ENCODE measurements at places on chromosomes 7 and 10. TPM values are rescaled to one million over a fixed set of nuclear protein-coding genes. Genes with fewer than 3 reads are reported as not detected.

C10orf71 gene
- not detected for total RNA-seq

GPR26 gene
- total RNA-seq: not detected

UNC5B gene
- 9.8 TPM for total RNA-seq

DCLRE1C gene
- total RNA-seq: 11.4 TPM

TEX36 gene
- total RNA-seq: not detected

TUBB8 gene
- total RNA-seq: not detected

MYOZ1 gene
- not detected for total RNA-seq

CYP26C1 gene
- 2.5 TPM for total RNA-seq

TMEM176A gene
- not detected for total RNA-seq

POU6F2 gene
- not detected for total RNA-seq

GTF2IRD1 gene
- total RNA-seq: 12.4 TPM

C10orf143 gene
- 1.6 TPM for total RNA-seq

OR2A1 gene
- total RNA-seq: not detected

All from vein endothelial cell (primary cell).